Naive thymus-derived CD8-positive, alpha-beta T cell (primary cell): ENCODE measurements at places on chromosomes 5 and 9. TPM values are rescaled to one million over a fixed set of nuclear protein-coding genes. Genes with fewer than 3 reads are reported as not detected.
A peak's percentile ranks its signal among the peaks of the same experiment; 100 is the strongest.

- DNase-seq: no peak
Measured at GRCh38 chr5:66960369-66961137, 236.0 kb downstream of the CD180 start.

DNA sequence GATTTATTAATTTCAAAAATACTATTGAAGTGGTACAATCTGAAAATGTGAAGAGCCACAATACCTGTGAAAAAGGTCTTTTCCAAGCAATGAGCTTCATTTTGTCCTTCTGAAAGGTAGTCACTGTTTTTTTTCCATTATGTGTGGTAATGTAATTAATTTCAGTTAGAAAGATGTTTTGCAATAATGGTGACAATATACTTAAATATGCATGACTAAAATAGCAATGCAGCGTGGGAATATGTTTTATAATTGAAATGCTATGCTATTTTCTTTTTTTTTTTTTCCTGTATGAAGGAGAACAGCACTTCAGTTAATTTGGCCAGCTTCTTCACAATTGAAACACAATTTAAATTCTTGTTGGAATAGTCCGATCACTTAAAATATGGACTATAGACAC, 41.9 kb downstream of the NPR3 start:
- no peak for DNase-seq

GRCh38 chr5:128965638-128966302, 482 bp downstream of the SLC27A6 start:
- no peak for DNase-seq

- DNase-seq: no peak
Measured at GRCh38 chr5:164048359-164048926, 543.0 kb downstream of the MAT2B start.

DNA sequence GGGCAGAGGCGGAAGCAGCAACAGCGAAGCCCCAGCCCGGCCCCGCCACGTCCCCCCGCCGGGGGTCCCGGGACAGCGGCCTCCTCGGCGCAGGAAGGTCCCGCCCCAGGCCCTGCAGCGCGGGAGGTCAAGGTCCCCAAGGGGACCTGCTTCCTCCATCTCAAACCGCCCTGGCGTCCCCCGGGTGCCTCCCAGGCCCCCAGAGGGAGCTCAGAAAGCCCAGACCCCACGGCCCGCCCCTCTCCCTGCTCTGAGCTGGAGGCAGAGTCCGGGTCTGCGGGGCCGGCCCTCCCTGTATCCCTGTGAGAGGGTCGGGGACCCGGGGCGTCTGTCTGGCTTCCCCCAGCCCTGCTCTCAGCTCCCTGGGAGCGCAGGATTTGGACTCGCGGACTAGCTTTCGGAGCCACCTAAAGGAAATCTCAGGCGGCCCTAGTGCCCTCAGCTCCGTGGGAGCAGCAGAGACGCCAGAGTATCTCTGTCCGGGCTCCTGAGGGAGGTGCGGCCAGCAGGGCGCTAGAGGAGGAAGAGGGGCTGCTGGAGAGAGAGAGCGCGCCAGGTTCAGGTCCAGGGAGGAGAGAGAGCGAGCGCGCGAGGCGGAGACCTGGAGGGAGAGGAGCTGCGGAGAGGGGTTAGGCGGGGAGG, 30.7 kb downstream of the EXOC3 start:
- peak; percentile 9 for DNase-seq

Gene OR1J2
- not detected for total RNA-seq

- no peak for DNase-seq
Measured at GRCh38 chr9:82597241-82598203, 465.4 kb downstream of the RASEF start.

GRCh38 chr5:57600321-57600720, 117.7 kb upstream of the ACTBL2 start:
- no peak for DNase-seq

GRCh38 chr5:67619235-67619634, 422.6 kb upstream of the CD180 start:
- no peak for DNase-seq

Gene AMBP
- not detected for total RNA-seq

- DNase-seq: no peak
Measured at GRCh38 chr5:153400931-153401330, 89.5 kb upstream of the GRIA1 start.

Gene SPINK5
- total RNA-seq: not detected

DNA sequence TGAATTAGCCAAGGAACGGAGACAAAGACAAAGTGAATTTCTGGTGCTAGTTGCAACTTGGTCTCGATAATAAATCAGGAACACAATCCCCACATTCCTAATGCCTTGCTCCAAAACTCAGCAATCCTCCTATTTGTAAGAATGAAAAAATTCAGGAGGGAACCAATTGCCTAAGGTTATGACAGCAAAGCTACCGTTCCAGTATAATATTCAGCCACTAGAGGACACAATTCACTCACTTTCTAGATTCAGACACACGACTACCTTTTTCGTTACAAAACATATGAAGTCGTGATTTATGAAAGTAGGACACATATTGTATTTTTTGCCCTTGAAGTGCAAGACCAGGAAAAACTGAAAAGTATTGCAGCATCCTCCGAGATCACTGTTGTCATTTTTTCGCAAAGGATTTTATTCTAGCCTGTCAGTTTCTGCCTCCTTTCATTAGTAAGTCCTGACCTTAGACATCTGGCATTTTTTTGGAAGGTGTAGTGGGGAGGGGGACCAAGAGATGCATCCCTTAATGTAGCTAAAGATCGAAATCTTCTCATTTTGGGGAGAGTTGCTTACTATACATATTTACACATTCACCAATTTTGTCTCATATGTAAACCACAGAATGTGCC, 133.1 kb downstream of the DOCK8 start:
- DNase-seq: no peak

- DNase-seq: no peak
Measured at GRCh38 chr5:172632346-172633092, 8.5 kb upstream of the NEURL1B start.

GRCh38 chr9:114697951-114698351, 16.0 kb upstream of the TEX48 start:
- DNase-seq: no peak

DNA sequence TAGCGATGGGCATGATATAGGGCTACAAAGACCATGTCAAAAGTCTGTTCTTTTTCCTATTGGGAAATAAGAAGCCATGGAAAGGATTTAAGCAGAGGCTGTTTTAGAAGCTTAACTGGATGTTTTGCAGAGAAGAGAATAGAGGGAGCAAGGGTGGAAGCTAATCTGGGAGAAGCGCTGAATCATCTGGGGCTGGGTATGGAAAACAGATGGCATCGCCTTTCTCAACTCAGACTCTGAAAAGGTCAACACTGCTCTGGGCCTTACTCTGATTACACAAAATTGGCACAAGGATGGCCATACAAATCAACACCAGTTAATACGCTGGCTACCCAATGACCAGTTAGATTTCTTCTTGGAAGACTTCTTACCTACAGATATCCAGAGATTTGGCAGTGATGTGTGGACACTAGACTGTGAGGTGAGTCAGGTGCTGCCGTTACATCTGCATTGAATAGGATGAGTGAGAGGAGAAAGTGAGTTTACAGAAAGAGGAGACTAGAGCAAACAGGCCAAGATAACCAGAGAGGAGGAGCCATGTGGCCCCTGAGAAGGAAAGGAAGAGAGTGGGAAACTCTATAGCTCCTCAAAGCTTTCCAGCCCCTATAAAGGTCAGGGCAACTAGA, 6.2 kb upstream of the TCERG1 start:
- no peak for DNase-seq

DNA sequence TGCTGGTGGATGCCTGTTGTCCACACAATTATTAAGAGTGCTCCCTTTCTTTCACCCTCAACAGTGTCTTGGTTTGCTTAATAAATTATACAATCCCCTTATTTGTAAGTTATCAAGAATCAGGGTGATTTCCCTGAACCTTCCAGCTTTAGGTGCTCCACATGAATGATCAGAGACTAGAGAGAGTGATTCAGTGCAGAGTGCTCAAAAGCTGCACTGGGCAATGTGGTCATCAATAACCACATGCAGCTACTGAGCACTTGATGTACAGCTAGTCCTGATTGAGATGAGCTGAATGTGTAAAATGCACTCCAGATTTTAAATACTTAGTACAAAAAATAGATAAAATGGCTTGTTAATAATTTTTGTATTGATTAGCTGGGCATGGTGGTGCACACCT, 76.8 kb upstream of the TRIO start:
- DNase-seq: no peak

- no peak for DNase-seq
Measured at GRCh38 chr9:114083666-114084065, 5.6 kb upstream of the AMBP start.

- no peak for DNase-seq
Measured at GRCh38 chr5:75952291-75952690, 130.9 kb upstream of the SV2C start.

DNA sequence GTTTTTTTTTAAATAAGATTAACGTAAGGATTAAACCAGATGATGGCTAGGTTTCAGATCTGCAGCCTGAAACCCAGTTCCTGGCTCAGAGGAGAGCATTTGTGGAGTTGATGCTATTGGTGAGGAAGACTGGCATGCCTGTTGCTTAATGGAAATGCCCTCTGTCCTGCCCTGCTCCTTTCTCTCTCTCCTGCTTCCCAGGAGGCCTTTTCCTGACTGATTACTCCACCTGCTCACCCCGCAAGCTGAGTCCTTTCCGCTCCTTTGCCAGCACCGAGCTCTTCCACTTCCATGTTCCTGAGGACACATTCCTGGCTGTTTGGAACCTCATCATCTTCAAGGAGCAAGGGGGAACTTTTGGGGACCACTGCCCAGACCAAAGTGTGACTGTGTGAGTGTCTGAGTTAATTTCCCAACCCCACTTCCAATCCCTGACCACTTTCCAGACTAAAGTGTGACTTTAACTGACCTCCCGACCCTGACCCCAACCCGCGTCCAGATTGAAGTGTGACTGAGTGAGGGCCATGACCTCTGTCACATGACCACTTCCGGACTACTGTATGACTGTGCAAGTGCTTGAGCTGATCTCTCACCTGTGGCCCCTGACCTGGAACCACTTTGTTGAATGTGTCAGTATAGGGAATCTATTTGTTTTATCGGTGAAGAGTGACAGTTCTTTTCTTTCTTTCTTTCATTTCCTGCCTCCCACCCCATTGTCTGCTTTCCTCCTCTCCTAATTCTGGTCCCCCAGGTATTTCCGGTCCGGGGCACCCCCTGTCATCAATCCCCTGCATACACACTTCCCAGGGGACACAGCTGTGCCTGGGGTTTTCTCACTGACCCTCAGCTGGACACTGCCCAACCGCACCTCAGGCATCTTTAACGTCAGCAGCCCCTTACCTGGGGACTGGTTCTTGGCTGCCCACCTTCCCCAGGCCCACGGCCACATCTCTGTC, 5.5 kb downstream of the TMEM8B start:
- DNase-seq: no peak

Gene DMRT2
- not detected for total RNA-seq

DNA sequence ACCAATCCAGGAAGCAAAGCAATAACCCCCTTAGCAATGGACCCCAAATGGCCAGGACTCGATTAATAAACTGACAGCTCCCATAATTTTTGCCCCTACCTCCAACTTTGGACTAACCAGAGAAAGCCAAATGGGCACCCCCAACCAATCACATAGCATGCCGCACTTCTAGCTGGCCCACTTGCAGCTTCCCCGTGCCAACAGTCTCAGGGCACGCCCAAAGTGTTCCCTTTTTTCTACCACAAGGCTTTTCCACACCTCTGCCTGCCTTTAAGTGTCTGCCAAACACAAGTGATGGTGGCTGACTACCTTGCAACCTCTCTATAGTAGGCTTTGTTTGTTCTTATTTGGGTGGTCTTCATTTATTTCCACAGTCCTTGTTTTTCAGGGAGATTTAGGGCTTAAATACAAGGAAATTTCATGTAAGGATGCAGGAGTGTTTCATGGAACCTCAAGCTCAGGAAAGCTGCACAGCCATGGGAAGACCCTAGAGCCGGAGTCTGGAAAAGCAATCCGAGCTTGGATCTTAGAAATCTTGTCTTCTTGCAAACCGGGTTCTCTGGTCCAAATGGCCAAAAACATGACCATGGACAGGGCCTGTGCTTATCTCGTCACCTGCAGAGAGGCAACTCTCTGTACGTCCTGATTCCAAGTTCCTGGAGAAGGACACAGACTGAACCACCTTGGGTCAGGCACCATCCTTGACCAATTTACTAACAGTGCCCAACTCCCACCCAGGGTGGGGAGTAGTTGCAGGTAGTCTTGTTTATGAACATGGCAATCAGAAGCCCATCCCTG, 89.2 kb downstream of the THBS4 start:
- DNase-seq: no peak

Gene F2RL2
- not detected for total RNA-seq

DNA sequence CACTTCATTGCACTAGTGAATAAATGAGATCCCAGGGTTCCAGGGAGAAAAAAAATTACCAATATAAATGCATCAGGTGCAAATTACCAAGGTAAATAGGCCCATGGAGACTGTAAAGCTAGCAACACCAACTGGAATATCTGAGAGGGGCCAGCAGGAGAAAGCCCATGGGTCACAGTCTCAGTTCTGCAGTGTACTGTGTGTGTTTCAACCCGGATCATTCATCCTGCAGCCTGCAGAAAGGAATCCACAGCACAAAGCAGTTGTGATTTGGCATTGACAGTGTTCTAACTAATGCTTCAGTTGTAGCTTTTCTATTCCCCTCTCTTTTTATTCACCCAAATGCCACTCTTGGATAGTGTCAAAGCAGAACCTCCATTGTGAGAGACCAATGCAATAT, 171.0 kb downstream of the EFNA5 start:
- DNase-seq: no peak

Gene TMEM252
- total RNA-seq: not detected

GRCh38 chr9:15104826-15105420, 194.7 kb upstream of the FREM1 start:
- DNase-seq: peak; percentile 37

Gene CA9
- not detected for total RNA-seq

- no peak for DNase-seq
Measured at GRCh38 chr5:5347442-5347841, 75.0 kb upstream of the ICE1 start.

Gene TDRD7
- 10.6 TPM for total RNA-seq

DNA sequence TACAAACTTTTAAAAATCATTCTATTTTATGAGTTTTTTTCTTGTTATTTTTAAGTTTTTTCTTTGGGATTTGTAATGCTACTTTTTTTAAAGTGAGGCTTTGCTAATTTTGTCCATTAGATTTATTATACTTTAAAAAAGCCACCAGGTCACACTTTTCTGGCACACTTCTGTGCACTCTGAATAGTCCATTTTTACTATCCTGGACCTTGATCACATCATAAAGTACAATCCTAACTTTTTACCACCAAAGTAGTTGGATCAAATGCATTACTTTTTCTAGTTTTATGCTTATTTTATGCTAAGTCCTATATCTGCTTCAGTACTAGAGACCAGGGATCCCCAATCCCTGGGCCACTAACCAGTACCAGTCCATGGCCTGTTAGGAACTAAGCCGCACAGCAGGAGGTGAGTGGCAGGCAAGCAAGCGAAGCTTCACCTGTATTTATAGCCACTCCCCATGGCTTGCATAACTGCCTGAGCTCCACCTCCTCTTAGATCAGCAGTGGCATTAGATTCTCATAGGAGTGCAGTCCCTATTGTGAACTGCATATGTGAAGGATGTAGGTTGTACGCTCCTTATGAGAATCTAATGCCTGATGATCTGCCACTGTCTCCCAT, 16.0 kb downstream of the FRRS1L start:
- DNase-seq: no peak
